ENCODE measurements at places on chromosomes 13 and 19. TPM values are rescaled to one million over a fixed set of nuclear protein-coding genes. Genes with fewer than 3 reads are reported as not detected.

The ZNF723 gene
- total RNA-seq: not detected

The SIGLEC12 gene
- total RNA-seq: not detected

The RUBCNL gene
- total RNA-seq: 0.16 TPM

The OR7A5 gene
- not detected for total RNA-seq

The CCDC61 gene
- 5.4 TPM for total RNA-seq

The MUC16 gene
- not detected for total RNA-seq

The MZT1 gene
- total RNA-seq: 6.0 TPM

The FXYD7 gene
- not detected for total RNA-seq

The ICAM4 gene
- total RNA-seq: 0.27 TPM

The NOP53 gene
- 105 TPM for total RNA-seq

The CPAMD8 gene
- total RNA-seq: 2.5 TPM

The ZNF726 gene
- total RNA-seq: 0.33 TPM

The ZNF600 gene
- 3.8 TPM for total RNA-seq
